ENCODE measurements at places on chromosomes 7 and 10.

DNA sequence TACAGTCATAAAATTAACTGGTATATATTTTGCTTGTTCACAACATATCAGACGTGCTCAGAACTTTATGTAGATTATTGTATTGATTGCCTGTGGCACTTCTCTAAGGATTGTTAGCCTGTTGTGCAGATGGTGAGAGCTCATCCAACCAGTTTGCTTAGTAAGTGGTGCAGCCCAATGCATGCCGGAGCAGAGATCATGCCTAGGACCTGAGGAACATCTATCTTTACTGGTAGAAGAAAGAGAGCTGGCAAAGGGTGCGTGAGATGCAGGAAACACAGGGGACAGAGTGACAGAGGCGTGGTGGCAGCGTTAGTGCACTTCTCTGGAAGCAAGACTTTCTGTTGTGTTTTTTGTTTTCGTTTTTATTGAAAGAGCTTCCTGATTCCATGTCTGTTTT lies 35.9 kb downstream of the CCM2 start:
- no peak for DNase-seq

GRCh38 chr10:46992803-46993561 lies 81.8 kb downstream of the PTPN20 start:
- no peak for DNase-seq

- no peak for DNase-seq
Measured at GRCh38 chr7:127755965-127756364, 104.0 kb downstream of the SND1 start.

DNA sequence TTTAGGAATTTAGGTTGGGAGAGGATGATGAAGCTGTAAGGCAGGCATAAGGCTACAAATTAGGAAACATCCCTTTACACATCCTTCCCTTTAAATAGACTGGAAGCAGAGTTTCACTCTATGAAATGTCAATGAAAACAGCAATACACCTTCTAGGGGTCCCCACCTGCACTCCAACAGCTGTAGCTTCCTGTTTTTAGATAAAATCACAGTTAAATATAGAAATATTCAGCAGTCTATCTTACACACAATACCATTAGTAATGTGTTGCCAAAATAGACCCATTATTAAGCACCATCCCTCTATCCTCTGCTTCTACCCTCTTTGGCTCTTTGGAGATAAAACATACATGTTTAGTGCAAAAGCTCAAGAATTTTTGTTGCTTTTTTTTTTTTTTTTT lies 237.4 kb downstream of the PCLO start:
- no peak for DNase-seq

DNA sequence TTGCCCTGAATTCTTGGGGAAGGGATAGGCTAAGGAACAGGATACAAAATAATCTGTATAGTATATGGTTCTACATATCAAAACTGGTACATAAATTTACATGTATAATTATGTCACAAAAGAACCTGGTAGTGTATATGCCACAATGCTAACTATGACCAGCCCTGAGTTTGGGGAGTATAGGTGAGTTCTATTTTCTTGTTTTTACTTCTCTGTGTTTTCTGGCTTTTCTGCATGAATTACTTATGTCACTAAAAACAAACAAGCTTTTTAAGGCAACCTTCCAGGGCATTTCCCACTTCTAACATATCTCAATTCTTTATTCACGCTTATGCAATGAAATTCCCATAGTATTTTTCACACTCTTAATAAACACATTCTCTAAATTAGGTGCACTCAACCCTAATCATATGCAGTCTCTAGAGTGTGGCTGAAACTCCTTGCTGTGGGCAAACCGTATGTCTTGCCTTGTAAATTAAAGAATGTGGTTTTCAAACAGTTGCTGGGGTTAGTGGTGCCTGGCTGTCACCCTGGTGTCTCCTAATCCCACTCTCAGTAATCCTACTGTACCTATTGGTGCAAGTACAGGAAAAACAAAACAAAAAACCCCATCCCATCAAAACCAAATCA lies 14.0 kb upstream of the INSIG1 start:
- no peak for DNase-seq

DNA sequence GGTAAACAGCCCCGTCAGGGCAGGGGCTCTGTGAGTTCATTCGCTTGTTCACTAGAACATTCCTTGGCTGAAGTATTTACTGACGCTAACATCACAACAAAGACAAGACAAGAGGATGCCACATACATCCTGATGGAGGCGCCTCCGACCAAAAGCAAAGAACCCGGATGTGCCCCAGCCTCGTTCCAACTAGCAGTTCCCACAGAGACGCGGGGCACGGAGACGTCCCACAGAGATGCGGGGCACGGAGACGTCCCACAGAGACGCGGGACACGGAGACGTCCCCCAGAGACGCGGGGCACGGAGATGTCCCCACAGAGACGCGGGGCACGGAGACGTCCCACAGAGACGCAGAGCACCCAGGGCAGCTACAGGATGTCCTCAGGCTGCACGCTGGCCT lies 35.4 kb upstream of the CFAP46 start:
- DNase-seq: no peak

GRCh38 chr7:150731916-150732315 lies 5.3 kb upstream of the GIMAP5 start:
- DNase-seq: no peak

DNA sequence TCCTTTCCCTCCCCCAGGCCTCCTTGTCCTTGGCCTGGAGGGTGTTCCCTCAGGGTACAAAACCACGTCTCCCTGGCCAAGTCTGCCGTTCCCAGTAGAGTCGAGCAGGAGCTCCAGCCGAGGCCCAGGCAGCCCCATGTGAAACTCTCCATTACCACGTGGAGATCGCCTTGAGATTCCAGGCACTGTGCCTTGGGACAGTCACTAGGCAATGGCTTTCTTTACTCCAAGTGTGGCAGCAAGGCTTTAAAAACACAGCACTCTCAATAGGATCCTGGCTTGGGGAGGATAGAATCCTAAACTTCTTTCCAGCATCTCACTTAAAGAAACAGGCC lies 57.5 kb downstream of the PLXNA4 start:
- DNase-seq: no peak

GRCh38 chr7:134512271-134512670 lies 15.1 kb upstream of the AKR1B10 start:
- no peak for DNase-seq

DNA sequence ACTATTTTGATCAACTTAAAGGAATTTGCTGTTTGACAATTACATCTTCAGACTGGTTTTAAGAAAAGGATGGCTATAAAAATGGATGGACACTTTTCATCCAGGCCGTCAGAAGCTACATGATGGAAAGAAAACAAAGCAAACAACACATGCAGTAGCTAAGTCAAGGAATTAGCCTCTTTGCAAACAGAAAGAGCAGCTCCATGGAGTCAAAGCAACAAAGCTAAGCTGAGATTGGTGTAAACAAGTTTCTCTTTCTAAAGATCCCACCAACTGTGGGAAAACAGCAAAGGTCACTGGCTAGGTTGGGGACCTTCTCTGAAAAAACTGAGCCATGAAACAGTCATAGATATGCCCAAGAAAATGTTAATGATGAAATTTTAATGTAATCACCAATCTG lies 98.9 kb downstream of the RNF133 start:
- DNase-seq: no peak

DNA sequence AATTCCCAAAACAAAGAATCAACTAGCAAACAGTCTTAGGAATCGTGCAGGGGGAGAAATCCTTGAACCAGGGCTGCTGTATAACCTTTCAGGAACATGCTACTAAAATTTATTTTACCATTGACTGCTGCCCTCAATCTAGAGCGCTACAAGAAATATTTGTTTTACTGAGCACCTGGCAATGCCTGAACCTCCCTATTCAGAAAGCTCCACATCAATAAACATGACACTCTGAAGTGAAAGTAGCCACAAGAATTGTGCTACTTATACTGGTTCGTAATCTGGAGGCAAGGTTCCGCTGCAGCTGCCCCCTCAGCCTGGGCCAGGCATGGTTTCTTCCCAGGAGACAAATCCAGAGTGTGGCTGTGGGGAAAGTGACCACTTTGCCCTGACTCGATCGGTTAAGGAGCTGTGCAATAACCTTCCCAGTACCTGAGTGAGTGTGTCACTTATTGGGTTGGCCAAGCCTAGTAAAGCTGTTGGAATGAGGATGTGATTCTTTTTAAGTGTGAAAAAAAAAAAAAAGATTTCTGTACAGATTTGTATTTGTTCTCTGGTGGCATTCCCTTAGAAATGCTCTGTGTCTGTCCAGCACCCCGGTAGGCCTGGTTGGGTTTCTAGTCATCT lies 7.7 kb downstream of the VWA2 start:
- no peak for DNase-seq

DNA sequence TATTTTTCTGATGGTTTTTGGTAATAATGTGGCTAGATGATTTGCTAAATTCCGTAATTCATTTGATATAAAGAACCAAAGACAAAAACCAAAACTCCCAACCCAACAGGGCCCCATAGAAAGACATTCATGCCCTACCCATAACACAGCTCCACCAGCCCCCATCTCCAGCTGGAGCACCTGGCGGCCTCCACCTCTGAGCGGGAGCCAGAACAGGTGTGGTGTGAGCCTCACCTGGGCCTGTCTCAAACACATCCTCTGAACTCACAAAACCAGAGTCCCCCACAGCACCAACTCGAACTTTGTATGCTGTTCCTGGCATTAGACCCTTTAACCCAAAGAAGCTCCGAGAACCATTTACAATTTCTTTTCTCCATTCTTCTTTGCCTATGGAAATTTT lies 36.5 kb upstream of the LAMB4 start:
- DNase-seq: no peak

GRCh38 chr10:124657806-124658205 lies 86.4 kb downstream of the FAM53B start:
- no peak for DNase-seq

DNA sequence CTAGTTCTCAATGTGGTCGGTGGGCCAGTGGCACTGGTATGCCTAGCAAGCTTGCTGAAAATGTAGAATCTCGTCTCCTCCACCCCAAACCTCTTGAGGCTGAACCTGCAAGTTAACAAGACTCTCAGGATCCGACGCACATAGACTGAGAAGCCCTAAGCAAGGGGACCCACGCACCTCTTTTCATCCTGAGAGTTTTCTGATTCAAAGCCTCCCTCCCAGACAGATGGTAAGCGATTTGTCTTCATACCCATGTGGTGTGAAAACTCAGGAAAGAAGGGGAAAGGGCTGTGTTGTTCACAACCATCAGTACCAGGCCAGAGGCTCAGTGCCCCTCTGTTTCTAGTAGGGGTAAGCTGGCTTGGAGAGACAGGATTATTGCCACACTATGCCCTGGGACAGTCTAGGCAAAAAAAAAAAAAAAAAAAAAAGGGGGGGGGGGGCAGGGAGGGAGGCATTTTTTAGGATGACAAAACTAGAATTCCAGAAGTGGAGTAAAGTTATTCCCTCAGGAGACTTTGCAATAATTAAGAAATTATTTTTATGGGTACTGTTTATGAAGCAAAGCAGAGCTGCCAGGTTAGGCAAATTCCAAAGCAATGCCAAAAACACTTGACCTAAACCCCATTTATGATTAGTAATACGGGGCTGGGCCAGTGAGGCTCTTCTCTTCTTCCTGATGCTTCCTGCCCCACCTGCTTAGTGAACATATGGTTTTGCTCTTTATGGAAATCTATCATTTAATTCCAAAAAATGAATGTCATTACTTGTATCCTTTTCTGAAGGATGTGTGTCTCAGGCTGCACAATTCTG lies 117.6 kb upstream of the PDLIM1 start:
- DNase-seq: no peak

- DNase-seq: no peak
Measured at GRCh38 chr7:103810112-103810744, 179.2 kb downstream of the RELN start.

DNA sequence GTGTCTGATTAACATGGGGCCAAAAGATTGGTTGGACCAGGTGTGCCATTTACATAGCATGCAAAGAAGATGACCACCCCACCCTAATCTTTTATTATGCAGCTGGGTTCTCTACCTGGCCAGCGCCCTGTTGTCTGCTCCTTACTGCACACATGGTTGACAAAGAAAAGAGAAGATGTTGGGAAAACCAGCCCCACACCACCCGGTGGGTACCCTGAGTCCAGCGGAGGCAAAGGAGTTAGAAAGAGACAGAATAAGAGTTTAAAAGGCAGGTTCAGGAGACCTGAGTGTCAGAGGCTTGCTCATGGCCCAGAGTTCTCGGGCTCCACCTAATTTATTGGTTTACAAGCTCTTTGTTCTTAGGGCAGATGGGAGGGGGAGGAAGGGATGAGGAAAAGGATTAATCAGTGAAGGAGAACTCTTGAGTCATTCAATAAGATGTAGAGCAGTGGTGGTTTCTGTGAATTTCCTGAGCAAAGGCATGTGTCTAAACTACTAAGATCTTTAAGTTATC lies 24.1 kb upstream of the ABCA13 start:
- DNase-seq: no peak

GRCh38 chr10:45147000-45147399 lies 146.3 kb downstream of the ZNF22 start:
- DNase-seq: no peak

GRCh38 chr7:117138495-117138894 lies 184.4 kb downstream of the WNT2 start:
- DNase-seq: no peak

DNA sequence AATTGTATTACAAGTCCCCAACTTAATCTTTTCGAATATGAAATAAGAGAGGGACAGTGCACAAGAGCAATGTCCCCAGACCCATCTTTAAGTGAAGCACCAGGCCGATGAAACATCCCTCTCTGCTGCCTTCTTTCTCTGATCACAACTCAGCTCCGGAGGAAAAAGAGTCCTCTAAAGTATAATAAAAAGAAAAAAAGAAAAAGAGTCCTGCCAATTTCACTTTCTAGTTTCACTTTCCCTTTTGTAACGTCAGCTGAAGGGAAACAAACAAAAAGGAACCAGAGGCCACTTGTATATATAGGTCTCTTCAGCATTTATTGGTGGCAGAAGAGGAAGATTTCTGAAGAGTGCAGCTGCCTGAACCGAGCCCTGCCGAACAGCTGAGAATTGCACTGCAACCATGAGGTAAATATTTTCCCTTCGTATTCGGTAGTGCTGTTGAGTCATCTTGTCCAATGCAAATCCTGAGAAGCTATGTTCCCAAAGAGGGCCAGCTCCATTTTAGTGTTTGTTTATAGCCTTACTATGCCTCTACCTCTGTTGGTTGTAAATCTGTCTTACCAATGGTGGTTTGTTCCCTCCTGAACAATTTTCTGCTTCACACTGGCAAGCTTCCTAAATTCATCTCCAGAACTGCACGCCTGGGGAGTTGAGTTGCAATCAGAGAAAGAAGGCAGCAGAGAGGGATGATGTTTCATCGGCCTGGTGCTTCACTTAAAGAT lies at the start of gene IFIT2:
TSS of gene IFIT2 (plus strand) at position 326 of the 725 bp plus-strand sequence. CDS start at position 404, 78 bp downstream.
- peak; percentile 33 for DNase-seq

GRCh38 chr10:49257626-49258349 lies 41.2 kb upstream of the C10orf71 start:
- DNase-seq: no peak

- DNase-seq: no peak
Measured at GRCh38 chr7:55568613-55569268, 3.6 kb downstream of the VOPP1 start.

DNA sequence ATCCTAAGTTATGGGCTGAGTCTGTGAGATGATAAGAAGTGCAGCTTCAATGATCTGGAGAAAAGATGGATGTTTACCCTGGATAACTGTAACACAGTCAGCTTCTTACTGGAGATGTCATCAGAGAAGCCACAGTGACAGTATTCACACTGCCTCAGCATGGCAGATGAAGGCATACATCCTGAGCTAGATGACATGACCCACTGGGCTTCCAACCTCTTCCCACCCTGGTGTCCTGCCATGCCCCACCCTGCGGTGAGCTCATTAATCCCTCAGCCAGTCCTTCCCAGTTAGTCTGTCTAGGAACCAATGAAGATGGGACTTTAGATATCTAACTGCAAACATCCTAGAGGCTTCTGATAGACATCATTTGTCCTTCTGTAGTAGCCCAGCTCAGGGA lies 213.8 kb downstream of the TAX1BP1 start:
- no peak for DNase-seq

GRCh38 chr10:47266602-47267001 lies 33.4 kb upstream of the GDF10 start:
- DNase-seq: no peak

Data from GDM1 (cell line).